Stimulated activated CD4-positive, alpha-beta T cell treated with anti-CD3 and anti-CD28 coated beads, Interleukin-12 subunit alpha, Interleukin-12 subunit beta, amount 100 ng/mL, for 24 hours (primary cell): ENCODE measurements at places on chromosomes 11 and 22.
A peak's percentile ranks its signal among the peaks of the same experiment; 100 is the strongest.

GRCh38 chr11:95358511-95359340 lies 127.7 kb upstream of the SESN3 start:
- no peak for DNase-seq

DNA sequence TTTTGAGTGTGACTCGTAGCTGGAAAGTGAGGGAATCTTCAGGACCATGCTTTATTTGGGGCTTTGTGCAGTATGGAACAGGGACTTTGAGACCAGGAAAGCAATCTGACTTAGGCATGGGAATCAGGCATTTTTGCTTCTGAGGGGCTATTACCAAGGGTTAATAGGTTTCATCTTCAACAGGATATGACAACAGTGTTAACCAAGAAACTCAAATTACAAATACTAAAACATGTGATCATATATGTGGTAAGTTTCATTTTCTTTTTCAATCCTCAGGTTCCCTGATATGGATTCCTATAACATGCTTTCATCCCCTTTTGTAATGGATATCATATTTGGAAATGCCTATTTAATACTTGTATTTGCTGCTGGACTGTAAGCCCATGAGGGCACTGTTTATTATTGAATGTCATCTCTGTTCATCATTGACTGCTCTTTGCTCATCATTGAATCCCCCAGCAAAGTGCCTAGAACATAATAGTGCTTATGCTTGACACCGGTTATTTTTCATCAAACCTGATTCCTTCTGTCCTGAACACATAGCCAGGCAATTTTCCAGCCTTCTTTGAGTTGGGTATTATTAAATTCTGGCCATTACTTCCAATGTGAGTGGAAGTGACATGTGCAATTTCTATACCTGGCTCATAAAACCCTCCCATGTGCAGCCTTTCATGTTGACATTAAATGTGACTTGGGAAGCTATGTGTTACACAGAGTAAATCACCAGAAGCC lies 11.0 kb downstream of the OR51E1 start:
- no peak for DNase-seq

DNA sequence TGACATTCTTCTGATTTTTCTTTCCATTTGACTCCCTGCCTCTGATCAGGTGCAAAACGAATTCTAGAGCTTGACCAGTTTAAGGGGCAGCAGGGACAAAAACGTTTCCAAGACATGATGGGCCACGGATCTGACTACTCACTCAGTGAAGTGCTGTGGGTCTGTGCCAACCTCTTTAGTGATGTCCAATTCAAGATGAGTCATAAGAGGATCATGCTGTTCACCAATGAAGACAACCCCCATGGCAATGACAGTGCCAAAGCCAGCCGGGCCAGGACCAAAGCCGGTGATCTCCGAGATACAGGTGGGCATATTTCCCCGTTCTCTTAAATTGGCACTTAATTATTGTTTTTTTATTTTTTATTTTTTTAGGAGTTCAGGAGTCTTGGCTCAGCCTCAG lies 15.4 kb downstream of the XRCC6 start:
- no peak for DNase-seq

DNA sequence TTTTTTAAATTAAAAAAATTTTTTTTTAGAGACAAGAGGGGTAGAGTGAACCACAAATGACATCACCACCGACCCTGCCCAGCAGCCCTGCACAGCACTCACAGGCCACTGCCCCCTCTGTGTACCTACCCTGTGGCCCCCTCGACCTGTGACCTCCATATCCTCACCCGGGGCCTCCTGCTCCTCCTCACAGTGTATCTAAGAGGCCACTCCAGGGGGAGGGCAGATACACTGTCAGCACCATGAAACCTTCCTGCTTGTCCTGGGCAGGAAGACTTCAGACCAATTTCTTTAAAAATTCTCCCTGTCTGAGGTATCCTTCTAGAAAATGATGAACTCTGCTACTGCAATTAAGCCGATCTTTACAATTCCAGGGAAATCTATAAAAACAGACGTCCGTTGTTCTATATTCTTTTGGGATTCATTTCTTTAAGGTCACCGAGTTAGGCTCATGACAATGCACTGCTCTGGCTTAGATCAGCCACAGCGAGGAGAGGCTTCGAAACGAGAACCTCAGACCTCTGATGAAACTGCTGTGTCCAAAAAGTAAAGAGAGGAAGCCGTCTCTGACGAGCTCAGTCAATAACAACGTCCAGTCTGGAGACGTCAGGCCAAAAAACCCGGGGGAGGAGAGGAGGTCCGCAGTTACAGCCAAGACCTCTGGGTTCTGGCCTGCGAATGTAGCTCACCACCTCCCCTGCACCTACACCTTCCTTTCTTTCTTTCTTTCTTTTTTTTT lies 17.5 kb downstream of the NFAM1 start:
- no peak for DNase-seq

- DNase-seq, result no peak
Measured at GRCh38 chr11:122207921-122208764, 92.1 kb upstream of the BLID start.

DNA sequence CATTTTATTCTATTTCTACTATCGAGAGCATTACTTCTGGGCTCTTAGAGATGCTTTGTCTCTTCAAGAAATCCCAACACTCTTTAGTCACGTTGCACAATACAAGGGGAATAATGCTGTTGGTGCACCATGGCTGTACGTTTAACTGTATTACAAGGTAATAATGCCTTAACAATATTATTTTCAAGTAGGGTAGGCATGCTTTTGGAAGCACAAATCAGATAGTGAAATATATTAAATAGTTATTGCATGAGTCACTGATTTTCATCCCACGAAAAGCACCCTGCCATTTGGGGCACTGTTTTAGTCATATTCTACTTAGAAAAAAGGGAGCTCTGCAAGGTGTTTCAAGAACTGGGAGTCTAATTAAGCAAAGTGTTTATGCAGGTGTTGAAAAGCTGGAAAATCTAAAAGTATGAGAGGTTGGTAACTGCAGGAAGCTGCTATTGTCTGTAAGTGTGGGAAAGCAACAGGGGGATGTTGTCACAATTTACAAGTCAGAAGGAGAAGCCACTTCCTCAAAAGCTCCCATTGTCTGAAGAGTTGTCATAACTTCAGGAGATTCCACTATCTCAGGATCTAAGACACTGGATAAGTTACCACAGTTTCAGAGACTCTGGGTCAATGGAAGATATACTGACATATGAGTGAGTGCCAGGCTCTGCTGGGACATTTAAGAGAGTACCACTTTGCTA lies 218.2 kb downstream of the JRKL start:
- DNase-seq, result no peak

GRCh38 chr11:74462009-74462408 lies 5.3 kb downstream of the KCNE3 start:
- no peak for DNase-seq

DNA sequence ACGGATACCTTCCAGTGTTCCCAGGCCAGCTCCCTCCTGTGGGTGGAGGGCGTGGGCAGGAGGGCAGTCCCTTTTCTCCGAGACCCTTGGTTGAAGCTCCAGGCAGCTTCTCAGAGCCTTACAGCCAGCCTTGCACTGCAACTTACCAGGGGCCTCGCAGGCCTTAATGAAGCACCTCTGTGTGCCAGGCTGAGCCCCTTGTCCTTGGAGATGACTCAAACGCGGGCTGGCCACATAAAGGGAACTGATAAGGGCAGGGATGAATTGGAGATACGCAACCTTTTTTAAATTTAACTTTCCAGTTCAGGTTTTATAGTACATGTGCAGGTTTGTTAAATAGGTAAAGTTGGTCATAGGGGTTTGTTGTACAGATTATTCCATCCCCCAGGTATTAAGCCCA lies 72.7 kb downstream of the WNT7B start:
- DNase-seq, result no peak

DNA sequence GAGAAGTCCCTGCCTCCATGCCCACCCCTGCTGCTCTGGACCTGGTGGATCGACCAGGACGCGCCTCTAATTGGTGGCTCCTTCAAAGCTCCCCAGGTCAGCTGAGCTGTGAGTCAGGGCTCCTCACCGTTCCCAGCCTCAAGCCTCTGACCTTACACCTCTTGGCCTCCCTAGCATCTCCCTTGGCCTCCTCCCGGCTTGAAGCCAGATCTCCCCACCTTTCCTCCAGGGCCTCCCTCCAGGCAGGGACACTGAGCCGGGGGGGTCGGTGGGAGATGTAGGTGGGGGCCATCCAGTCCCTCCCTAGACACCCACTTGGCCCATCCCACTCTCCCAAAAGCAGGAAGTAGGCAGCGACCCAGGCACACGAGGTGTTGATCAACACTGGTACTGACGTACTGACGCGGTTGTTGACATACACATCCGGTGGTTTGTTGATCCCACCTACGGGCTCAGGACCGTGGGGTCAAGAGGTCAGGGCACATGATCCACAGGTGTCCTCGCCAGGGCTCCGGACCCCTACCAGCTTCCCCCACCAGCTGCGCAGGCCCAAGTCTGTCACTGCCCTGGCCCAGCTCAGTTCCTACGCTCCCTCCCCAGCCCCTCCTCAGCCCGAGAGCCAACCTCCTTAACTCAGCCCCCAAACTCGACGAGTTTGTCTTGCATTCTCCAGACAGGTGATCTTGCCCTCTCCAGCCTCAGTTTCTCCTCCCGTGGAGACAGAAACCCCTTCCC lies 802 bp downstream of the ATG2A start:
- DNase-seq, result no peak

DNA sequence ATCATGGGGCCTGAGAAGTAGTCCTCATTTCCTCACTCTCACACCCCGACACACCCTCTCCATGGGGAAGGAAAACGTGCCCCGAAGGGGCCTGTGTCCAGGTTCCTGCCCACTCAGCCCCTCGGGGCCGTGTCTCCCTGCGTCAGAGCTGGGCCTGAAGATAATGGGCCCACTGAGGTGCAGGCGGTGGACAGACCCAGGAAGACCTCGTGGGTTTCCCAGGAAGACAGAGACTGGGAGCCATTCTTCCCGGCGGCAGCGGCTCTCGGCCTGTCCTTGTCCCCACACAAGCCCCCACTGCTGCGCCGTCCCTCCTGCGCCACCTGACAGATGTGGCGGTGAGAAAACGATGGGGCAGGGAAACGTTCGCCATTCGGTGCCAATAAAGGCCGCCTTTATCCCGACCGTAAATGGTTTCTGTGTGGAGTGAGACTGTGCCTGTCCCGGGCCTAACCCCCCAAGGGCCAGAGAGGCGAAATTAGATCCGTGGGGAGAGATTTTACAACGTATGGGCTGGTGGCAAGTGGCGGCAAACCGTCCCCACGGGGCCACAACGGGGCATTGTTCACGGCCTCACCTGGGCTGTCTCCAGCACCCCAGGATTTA lies 89.0 kb downstream of the CDKN1C start:
- no peak for DNase-seq

- no peak for DNase-seq
Measured at GRCh38 chr22:22894740-22895731, 7.4 kb downstream of the IGLL5 start.

- DNase-seq, result no peak
Measured at GRCh38 chr11:35288817-35289541, 130.4 kb downstream of the SLC1A2 start.

GRCh38 chr11:74687237-74688023 lies 43.8 kb downstream of the CHRDL2 start:
- no peak for DNase-seq

- peak; percentile 16 for DNase-seq
Measured at GRCh38 chr22:40463017-40463631, 92.7 kb downstream of the SGSM3 start.

- DNase-seq, result no peak
Measured at GRCh38 chr11:114052160-114052559, 7.4 kb upstream of the ZBTB16 start.

GRCh38 chr22:36660510-36660840 lies 43.1 kb downstream of the CACNG2 start:
- DNase-seq, result no peak

DNA sequence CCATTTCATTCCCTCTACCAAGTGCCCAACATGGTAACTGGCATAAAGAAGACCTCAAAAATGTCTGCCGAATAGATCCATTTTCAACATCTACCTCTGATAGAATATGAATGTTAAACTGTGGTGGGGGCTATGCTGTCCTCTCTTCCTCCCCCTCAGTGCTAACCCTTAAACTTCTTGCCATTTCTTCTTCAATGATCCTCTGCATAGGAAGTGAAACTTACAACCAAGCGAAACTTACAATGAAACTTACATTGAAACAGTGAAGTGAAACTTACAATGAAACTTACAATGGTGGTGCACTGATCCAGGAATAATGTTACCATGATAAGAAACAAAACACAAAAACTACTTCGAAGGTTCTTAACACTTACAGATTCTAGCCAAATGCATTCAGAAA lies 4.7 kb downstream of the RTCB start:
- DNase-seq, result no peak

GRCh38 chr11:13800901-13801300 lies 132.4 kb downstream of the FAR1 start:
- no peak for DNase-seq

GRCh38 chr22:17132112-17132511 lies 11.0 kb upstream of the TMEM121B start:
- no peak for DNase-seq

DNA sequence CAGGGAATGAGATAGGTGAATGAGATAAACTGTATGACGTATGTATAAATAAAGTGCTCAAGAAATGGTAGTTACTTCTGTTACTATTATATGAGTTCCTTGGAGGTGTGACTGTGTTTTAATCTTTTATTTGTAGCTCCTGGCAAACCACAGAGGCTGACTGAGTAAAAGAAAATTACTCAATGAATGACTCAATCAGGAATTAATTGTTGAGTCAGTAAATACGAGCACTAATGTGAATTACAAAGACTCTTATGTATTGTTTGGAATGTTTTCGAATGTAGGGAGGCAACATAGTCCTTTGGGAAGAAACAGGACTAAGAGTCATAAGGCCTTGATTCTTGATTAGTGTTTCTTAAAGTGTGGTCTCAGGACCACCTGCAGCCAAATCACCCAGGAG lies 51.1 kb upstream of the BLID start:
- no peak for DNase-seq

GRCh38 chr22:24878969-24879368 lies 67.5 kb downstream of the LHFPL7 start:
- no peak for DNase-seq

DNA sequence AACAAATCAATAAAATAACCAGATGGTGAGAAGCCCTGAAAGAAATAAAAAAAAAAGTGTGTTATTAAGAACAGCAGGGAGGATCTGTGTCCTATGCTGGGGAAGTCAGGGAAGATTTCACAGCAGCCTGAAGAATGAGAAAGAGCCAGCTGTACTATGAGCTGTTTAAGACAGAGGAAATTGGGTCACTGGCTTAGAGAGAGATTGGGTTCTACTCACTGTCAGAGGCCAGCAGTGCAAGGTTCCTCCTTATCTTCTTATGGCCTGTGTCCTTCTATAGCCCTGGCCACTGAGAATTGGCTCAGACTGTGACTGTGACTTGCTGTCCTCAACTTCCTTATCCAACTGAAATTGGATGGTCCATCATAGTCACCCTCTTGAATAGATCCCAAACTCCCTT lies 54.8 kb upstream of the FDX1 start:
- DNase-seq, result no peak
